Mesendoderm (in vitro differentiated cells): ENCODE measurements at places on chromosomes 12 and 14.
A peak's percentile ranks its signal among the peaks of the same experiment; 100 is the strongest.

DNA sequence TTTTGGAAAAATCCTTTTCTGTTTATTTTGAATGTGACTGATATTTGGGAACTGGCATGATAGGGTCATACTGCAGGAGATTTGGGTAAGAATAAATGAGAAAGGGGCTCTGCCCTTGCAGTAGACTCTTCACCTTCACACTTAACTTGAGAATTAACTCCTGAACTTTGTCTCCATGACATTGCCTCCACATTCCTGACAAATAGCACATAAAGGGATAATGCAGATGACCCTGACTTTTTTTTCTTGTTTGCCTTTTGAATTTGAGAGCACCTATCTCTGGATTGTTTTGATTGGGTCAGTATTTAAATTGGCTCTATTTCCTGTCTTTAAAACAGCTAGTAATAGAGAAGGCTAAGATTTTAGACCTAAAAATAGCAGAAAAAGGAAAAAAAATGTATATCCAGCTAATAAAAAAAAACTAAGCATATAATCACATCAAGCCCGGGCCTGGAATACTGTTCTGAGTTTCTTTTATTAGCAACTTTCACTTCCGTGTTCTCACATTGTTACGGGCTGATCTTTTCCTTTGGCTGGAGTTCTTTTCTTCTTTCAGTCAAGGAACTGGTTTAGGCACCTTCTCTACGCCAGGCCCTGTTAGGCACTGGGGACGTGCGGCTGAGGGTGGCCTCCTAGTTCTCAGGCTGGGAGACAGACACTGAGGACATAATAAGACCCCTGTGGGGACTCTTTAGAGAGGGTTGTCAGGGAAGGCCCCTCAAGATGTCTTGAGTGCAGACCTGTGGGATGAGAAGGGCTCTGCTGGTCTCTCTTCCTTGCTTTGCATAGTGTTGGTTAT lies 53.1 kb upstream of the GNPNAT1 start:
- peaks cover 4% of the 10 kb centered on the region for H3K4me1 ChIP-seq
- H3K36me3 ChIP-seq: no peaks in the 10 kb centered on the region
- peak; percentile 76 for DNase-seq

DNA sequence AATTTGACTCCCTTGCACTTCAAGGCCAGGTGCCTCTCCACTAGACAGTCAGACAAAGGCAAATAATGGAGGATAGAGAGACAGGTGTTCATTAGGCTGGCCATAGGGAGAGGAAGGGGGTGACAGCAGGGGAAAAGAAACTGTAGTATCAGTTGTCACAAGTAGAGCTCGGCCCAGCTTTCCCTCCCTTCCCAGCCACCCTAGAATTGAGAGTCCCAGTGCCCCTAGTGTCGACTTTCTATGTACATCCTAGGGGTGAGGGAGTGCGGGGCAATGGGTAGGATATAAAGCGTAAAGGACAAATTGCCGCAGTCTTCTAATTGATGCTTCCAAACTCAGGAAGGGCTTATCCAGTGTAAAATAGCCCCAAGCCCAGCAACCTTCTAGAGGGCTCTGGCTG lies 39.0 kb downstream of the BAZ2A start:
- peaks cover 6% of the 10 kb centered on the region for H3K36me3 ChIP-seq
- H3K27me3 ChIP-seq: no peaks in the 10 kb centered on the region
- no peak overlapping the region for H3K4me3 ChIP-seq
- DNase-seq: peak; percentile 33
- H3K27ac ChIP-seq: no peak overlapping the region
- no peaks in the 10 kb centered on the region for H3K4me1 ChIP-seq

- H3K27me3 ChIP-seq: no peaks in the 10 kb centered on the region
- H3K4me1 ChIP-seq: peaks cover 2% of the 10 kb centered on the region
- no peak overlapping the region for H3K4me3 ChIP-seq
These were observed 465.4 kb downstream of the FSCB start for GRCh38 chr14:44041700-44042099.

DNA sequence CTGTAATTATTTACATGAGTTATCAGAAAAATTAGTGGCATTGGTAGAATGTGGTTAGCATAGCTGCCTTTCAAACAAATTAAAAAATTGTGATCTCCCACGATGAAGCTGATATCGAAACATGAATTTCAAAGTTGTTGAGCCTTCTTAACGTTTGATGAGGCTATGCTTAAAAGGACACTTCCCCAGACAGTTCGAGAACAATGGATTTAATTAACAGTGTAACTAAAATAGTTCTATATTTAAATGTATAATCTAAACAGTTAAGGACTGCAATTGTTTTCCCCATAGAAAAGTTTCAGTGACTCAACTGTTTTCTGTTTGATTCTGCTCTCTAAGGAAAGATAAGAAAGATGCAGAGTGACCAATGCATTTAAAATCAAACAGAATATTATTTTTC lies 1.6 kb downstream of the CLEC2B start:
- H3K27me3 ChIP-seq: no peaks in the 10 kb centered on the region
- DNase-seq: no peak
- no peak overlapping the region for H3K27ac ChIP-seq

DNA sequence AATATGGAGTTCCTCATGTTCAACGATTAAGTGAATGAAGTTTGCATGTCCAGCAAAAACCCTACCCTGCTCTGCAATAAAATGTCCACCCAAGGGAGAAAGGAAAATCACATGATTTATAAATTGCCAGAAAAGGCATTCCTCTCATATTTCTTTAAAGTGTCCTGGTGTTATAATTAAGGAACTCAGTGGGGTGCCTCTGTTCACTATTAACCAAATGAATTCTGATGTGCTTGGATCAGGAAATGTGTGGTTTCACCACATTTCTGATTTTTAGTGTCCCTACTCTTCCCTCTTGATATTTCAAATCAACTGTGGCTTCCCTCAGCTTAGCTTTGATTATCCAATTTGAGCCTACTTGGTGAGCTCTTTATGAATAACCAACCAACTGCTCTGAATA lies 208.1 kb downstream of the PHLDA1 start:
- no peaks in the 10 kb centered on the region for H3K27me3 ChIP-seq
- DNase-seq: no peak
- no peak overlapping the region for H3K27ac ChIP-seq
- H3K4me3 ChIP-seq: no peak overlapping the region
- no peaks in the 10 kb centered on the region for H3K36me3 ChIP-seq

GRCh38 chr14:83071888-83072501 lies 1538.3 kb upstream of the SEL1L start:
- no peak overlapping the region for H3K4me3 ChIP-seq
- no peaks in the 10 kb centered on the region for H3K36me3 ChIP-seq
- no peaks in the 10 kb centered on the region for H3K27me3 ChIP-seq
- H3K27ac ChIP-seq: no peak overlapping the region
- no peaks in the 10 kb centered on the region for H3K4me1 ChIP-seq
- DNase-seq: peak; percentile 69

DNA sequence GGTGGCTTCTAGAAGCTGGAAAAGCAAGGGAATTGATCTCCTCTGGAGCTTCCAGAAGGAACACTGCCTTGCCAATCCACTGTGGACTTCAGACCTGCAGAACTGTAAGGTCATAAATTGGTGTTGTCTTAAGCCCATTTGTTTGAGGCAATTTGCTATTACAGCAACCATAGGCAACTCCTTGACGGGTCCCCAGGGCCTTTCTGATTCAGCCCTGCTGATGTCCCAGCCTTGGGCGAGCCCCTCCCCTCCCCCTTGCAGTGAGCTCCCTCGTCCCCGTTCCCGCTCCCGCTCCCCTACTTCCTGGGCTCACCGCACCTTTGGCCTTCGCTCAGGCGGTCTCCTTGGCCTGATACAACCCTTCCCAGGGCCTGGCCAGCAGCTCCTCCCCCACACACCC lies 18.9 kb upstream of the DIO3 start:
- no peak overlapping the region for H3K4me3 ChIP-seq
- DNase-seq: no peak
- H3K27ac ChIP-seq: no peak overlapping the region
- no peaks in the 10 kb centered on the region for H3K36me3 ChIP-seq

GRCh38 chr14:86935241-86935885 lies 1057.6 kb downstream of the GALC start:
- H3K27me3 ChIP-seq: no peaks in the 10 kb centered on the region
- no peak for DNase-seq
- no peak overlapping the region for H3K4me3 ChIP-seq
- H3K27ac ChIP-seq: no peak overlapping the region

GRCh38 chr12:119710374-119710964 lies 42.5 kb downstream of the PRKAB1 start:
- H3K4me3 ChIP-seq: no peak overlapping the region
- DNase-seq: no peak
- H3K27me3 ChIP-seq: no peaks in the 10 kb centered on the region
- peaks cover 6% of the 10 kb centered on the region for H3K36me3 ChIP-seq
- H3K27ac ChIP-seq: no peak overlapping the region

DNA sequence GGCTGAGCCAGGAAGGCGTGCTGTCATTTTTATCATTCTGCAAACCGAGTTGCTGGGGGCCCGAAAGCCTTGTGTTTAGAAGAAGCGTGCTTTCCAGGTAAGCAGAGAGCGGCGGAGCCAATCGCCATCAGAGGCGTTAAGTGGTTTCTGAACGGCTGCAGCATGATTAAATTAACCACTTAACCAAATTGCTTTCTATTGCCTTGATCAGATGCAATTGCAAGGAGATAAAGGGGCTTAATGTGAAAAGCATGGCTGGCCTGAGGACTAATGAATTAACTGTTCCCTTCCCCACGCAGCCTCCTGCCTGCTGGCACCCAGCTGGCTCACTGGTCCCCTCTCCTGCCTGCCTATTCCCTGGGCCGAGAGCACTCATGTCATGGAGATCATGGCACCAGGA lies 36.6 kb upstream of the CHGA start:
- DNase-seq: peak; percentile 17
- H3K4me3 ChIP-seq: no peak overlapping the region
- no peaks in the 10 kb centered on the region for H3K27me3 ChIP-seq
- no peaks in the 10 kb centered on the region for H3K36me3 ChIP-seq
- no peaks in the 10 kb centered on the region for H3K4me1 ChIP-seq

DNA sequence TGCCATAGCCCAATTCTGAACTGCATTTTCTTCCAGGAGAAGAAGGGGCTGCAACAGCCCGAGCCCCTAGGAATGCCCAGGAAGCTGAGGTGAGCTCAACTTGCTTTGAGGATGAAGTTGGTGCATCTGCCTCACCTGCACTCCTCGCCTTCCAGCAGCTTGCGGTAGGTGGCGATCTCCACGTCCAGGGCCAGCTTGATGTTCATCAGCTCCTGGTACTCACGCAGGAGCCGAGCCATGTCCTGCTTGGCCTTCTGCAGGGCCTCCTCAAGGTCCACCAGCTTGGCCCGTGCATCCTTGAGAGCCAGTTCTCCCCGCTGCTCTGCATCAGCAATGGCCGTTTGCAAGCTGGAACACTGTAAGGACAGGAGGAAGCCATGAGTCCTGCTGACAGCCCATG lies 6.0 kb downstream of the KRT75 start:
- no peaks in the 10 kb centered on the region for H3K36me3 ChIP-seq
- no peaks in the 10 kb centered on the region for H3K27me3 ChIP-seq
- no peak overlapping the region for H3K27ac ChIP-seq
- no peak for DNase-seq
